ENCODE measurements at places on chromosomes 7 and 10.

GRCh38 chr10:18866852-18867251 is 181.7 kb upstream of the MALRD1 start:
- DNase-seq: no peak

- no peak for DNase-seq
These were observed 83.8 kb upstream of the MACROH2A2 start for GRCh38 chr10:69968830-69969229.

- no peak for DNase-seq
These were observed 63.0 kb downstream of the VOPP1 start for GRCh38 chr7:55509322-55509721.

- DNase-seq: no peak
These were observed 317.8 kb downstream of the SH2D4B start for GRCh38 chr10:80855348-80855971.

DNA sequence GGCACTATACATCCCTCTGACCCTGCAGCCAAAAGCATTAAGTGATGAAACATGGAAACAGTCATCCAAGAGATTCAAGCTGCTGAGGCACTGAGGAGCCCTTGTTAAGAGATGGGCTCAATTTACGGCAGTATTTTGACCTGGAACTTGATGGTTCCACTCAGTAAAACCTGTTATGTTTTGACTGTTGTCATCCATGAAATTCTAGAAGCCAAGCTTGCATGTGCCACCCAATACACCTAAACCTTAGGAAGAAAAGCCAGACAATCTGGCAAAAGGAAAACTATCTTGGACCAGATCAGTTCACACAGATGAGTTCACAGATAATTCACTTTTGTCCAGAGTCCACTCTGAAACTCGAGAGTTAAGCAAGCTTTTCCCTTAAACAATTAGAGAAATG is 53.2 kb downstream of the ICA1 start:
- no peak for DNase-seq

- no peak for DNase-seq
These were observed 10.2 kb downstream of the CYREN start for GRCh38 chr7:135160098-135160857.

- DNase-seq: no peak
These were observed 73.9 kb downstream of the TMEM130 start for GRCh38 chr7:98795741-98796493.

DNA sequence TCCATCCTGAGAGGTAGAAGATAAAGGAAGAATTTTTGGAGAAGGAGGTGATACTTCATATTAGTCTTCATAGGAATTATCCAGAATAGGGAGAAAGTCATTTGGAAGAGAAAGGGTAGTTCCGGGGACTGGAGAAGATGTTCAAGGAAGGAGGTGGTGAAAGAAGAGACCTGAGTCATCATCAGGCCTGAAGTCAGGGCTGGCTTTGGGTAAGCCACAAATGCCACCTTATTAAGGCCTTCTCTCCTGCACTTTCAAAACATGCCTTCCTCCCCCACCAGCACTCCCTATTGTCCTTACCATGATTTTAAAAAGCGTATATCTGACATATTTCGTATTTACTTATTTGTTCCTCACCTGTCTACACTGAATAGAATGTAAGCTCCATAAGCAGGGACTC is 112.2 kb upstream of the LRGUK start:
- no peak for DNase-seq

DNA sequence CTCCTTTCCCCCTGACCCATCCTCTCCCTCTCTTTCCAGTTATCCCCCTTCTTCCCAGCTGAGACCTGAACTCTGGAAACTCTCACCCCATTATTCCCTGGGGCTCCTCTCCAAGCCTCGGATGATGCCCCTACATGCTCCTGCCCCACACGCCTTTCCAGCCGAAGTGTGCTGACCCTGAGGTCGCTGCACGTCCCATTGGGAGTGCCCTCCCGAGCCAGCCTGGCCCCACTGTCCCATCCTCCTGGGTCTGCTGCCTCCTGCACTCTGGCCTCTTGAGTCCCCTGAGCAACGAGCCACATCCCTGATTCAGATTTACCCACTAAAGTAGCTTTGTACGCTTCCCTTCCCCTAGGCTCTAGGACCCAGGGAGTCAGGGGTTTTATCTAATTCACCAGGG is 87.4 kb downstream of the TCERG1L start:
- DNase-seq: no peak

DNA sequence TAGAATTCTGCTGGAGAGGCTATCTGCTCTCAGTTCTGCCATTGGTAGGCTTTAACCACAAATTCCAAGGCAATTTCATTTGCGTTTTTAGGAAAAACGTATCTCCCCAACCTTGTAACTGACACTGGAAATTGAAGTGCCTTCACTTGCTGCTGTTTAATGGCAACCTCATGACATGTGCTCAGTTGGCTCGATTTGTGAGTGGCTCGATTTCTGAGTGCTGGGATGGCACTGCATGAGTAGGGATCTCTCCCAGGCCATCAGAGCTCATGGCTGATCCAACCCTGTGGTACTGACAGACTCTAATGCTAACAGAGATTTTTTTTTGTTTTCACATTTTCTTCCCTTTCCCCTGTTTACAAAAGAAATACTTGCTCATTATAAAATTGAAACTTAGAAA is 56.0 kb downstream of the SUFU start:
- DNase-seq: no peak

DNA sequence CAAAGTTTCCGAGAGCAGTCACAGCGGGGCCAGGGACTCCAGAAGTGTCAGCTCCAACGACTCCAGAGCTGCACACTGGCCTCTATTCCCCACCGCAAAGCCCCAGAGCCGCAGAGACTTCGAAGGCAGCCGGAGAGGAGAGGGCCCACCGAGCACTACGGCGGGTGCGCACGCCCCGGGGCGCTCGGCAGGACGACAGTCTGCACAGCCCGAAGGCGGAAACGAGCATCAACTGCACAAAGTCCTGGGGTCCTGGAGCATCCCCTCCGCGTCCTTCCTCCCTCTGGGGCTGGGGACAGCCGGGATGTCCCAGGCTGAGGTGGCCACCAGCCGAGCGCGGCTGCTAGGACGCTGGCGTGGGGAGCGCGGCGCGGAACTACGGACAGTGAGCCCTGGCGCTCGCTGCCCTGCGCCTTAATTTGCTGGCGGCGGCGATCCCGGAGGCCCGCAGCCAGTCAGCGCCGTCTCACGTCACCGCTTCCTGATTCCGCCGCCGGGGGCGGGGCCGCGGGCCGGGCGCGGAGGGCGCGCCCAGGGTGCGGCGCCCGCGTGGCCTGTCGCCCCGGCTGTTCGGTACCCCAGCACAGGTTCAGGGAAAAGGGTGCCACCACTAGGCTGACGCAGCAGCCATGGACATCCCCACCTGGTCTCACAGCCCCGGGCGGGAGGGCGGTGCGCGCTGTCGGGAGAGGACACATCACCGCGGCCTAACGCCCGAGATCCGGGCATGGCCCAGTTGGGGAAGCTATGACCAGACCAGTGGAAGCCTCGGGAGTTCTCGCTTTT is at the start of gene TBX20:
Gene TBX20, minus strand, starts transcription at position 391 of the 786 bp plus-strand sequence. CDS start 480 bp downstream, outside the sequence.
- no peak for DNase-seq

DNA sequence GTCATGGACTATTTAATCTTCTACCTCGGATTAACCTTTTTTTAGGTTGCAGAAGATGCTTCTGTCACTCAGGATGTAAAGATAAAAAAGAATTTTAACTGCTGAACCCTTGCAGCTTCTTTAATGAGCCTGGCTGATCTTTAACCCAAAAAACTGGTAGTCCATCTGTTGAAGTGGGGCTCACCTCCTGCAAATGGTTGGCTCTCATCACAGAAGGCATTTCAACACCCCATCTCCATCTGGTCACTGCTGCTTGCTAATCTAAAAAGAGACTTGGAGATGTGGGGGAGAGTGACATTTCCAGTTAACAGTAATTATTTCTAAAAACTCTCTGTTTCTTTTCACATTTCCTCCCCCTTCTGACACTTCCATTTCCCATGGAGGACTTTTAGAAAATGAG is 208.6 kb downstream of the LHFPL3 start:
- DNase-seq: no peak

- no peak for DNase-seq
These were observed 130.2 kb downstream of the GPR37 start for GRCh38 chr7:124635416-124635815.

GRCh38 chr10:31885971-31886370 is 42.7 kb downstream of the ARHGAP12 start:
- DNase-seq: no peak

DNA sequence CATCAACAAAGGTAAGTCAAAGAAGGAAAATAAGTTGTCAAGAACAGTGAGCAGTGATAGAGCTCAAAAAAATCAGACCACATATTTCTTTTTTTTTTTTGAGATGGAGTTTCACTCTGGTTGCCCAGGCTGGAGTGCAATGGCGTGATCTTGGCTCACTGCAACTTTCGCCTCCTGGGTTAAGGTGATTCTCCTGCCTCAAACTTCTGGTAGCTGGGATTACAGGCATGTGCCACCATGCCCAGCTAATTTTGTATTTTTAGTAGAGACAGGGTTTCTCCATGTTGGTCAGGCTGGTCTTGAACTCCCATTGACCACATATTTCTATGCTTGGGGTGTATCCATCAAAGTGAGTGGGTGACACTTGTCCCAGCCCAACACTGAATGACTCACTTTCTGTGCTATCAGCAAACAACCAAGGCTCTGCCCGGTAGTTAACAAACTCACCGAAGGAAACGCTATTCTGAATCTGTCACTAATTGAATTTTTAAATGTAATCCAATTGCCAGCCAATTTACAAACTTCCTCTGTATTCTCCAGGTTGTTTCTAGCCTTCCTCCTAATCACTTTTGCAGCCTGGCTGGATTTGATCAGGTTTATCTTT is 19.6 kb upstream of the SMNDC1 start:
- DNase-seq: no peak

- no peak for DNase-seq
These were observed 102.4 kb downstream of the EGFR start for GRCh38 chr7:55121249-55121648.

GRCh38 chr7:36349626-36350025 is 40.0 kb upstream of the ANLN start:
- no peak for DNase-seq

DNA sequence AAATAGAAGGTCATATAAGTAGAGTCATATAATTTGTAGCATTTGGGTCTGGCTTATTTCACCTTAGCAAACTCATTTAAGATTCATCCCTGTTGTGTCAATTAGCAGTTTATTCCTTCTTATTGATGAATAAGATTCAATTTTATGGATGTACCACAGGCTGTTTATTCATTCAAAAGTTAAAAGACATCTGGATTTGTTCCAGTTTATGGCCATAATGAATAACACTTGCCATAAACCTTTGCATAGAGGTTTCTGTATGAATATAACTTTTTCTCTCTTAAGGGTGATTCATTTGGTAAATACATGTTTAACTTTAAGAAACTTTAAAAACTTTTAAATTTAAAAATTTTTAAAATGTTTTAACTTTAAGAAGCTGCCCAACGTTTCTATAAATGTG is 66.4 kb downstream of the CPED1 start:
- no peak for DNase-seq

- DNase-seq: no peak
These were observed 148.9 kb upstream of the SMIM30 start for GRCh38 chr7:113267271-113267670.

GRCh38 chr10:28678687-28679457 is 1.6 kb downstream of the BAMBI start:
- DNase-seq: no peak

- DNase-seq: no peak
These were observed 50.3 kb downstream of the FAM53B start for GRCh38 chr10:124693801-124694416.

GRCh38 chr7:121139427-121139826 is 150.9 kb downstream of the CPED1 start:
- no peak for DNase-seq

GRCh38 chr7:25359471-25360059 is 131.3 kb upstream of the NPVF start:
- DNase-seq: no peak

- DNase-seq: no peak
These were observed 733.9 kb upstream of the ZWINT start for GRCh38 chr10:57094965-57095364.

DNA sequence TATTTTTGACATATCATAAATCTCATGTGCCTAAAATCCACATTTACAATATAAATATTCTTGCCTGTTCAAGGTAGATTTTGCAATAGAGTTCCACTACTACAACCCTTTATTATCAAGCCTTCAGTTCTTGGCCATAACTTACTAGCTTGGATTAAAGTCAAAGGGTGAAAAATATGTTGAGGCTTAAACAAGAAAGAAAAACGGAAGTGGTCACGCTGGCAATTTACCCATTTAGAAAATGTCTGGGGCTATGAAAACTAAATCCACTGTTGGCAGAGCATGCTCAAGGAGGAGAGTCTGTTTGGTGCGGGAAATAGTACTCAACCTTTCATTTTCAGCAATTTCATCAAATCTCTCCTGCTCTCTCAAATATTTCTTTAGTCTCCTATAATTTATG is 209.8 kb upstream of the RHOBTB1 start:
- no peak for DNase-seq

- DNase-seq: no peak
These were observed 17.6 kb downstream of the ENTPD7 start for GRCh38 chr10:99676895-99677294.

DNA sequence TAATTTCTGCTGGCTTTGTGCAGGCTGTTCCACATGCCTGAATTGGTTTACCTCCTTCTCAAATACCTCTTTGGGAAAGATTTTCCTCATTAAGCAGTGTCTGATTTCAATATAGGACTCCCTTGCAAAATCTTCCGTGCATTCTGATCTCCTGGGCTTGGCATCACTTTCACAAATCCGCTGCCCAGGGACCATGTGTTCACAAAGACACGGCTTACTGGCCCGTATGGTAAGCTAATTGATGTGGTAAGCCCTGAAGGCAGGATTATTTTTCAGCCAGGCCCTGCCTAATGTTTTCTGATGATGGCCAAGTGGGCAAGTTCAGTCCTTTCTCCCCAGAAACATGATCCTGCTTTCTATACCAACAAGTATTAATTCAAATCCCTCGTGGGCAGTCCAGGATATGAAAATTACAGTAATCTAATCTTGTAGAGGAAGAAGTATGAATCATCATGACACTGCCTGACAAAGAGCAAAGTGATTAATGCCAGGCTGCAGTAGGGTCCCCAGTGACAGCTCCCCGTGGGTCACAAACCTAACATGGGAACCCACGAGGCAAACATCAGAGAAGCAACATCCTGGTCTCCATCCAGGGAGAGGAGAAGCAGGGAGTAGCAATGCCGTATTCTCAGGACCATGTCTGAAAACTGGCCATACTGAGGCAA is 11.6 kb upstream of the SVIL start:
- DNase-seq: no peak

- no peak for DNase-seq
These were observed 5.1 kb upstream of the PCBD1 start for GRCh38 chr10:70893227-70894006.
